CD4-positive, alpha-beta T cell treated with Interleukin-10 for 1 hour (primary cell): ENCODE measurements at places on chromosomes 12 and 14.

DNA sequence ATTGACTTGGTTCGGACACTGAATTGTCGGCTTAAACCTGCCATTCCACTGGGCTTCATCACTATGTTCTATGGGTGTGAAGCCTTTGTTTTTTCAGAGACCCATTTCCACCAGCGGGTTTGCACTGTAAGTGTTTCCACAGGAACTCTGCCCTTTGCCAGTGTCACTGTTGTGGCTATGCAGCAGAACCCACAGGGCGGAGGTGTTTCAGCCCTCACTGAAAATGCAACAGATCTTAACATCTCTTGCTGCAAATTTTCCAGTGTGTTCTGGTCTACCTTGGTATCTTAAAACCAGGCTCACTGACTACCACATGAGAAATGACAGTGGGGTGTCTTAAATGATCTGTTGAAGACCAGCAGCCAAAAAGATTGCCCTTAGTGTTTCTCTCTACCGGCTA is 21.1 kb downstream of the PRKCH start:
- DNase-seq, result peak; percentile 88

GRCh38 chr12:123908884-123909725 is 63.5 kb downstream of the CCDC92 start:
- DNase-seq, result no peak

- DNase-seq, result peak; percentile 25
Measured at GRCh38 chr12:62640910-62641448, 174.4 kb downstream of the MON2 start.

DNA sequence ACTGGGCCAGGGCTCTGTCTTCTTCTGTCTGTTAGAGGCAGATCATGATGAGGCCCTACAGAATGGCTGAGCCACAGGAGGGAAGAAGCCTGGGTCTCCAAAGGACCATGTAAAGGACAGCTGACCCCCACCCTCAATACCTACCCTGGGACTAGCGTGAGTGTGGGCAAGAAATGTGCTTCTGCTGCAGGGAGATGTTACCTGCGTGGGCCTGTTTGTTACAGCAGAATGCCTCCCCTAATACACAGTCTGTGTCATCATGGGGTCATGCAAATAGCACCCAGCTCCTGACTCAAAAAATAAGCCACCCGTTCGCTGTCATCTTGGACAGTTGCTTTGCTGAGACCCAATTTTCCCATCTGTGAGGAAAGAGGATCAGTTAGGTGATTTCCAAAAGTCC is 90.6 kb downstream of the CALM1 start:
- no peak for DNase-seq

DNA sequence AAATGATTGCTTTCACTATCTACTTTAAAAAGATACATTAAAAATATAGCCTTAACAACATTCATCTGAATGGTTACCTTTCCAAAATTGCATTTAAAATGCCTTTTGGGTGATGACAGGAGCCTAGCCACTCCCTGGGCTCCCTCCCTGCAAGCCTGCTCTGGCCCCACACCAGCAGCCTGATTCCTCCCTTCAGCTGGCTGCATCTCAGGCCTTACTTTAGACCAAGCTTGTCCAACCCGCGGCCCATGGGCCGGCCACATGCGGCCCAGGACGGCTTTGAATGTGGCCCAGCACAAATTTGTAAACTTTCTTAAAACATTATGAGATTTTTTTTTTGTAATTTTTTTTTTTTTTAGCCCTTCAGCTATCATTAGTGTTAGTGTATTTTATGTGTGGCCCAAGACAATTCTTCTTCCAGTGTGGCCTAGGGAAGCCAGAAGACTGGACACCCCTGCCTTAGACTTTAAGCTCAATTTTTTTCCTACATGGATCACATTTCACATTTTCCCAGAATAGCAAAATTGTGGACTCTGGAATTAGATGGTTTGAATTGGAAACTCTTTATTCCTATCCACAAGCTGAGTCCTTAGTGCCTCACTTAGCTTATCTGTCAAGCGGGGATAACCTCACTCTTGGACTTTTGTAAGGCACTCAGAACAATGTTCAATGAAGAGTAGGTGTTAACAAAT is 124.4 kb downstream of the MYRFL start:
- no peak for DNase-seq

- DNase-seq, result no peak
Measured at GRCh38 chr14:95452176-95452892, 64.1 kb downstream of the SYNE3 start.

- no peak for DNase-seq
Measured at GRCh38 chr12:130280231-130280630, 57.5 kb upstream of the PIWIL1 start.

DNA sequence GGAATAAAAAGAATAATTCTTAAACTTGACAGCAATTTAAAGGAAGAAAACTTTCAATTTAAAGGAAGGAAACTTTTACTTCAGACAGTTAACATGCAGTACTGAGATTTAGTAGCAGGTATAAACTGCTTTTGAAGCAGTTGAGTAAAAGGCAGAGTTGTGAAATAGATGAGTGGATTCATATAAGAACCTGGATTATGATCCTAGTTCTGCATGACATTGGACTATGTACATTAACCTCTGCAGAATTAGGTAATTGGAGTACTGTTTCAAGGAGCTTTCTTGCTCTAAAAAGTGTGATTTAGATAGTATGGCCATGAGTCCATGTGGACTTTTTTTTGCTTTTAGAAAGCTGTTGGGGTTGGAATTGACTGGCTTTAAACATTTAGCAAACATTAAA is 29.7 kb downstream of the ATP2A2 start:
- DNase-seq, result no peak

DNA sequence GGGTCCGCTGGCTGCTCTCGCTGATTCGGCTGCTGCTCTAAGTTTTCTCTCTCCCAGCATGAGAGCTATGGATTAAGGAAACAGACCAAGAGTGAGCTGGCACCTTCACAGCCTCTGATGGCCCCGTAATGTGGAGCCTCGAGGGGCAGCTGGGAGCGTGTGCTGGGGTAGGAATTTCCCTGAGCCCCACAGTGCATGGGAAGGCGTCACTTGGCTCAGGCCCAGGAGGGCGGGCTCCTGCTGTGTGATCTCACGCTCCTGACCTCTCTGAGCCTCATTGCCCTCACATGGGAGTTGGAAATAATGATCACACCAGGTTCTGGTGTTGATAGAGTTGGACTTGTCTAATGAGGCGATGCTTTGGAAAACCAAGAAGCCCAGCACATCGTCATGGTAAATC is 238.6 kb upstream of the CRY1 start:
- no peak for DNase-seq

DNA sequence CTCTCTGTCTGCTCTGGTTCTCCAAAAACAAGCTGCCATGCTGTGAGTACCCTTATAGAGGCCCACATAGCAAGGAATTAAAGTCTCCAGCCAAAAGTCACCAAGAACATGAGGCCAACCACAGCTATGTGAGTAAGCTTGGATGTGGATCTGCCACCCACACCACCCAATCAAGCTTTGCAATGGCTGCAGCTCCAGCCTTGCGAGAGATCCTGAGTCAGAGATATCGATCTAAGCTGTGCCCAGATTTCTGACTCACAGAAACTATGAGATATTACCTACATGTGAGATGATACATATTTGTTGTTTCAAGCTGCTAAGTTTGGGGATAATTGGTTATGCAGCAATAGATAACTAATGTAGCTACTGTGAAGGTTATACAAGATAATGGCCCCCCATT is 15.5 kb upstream of the TMEM233 start:
- no peak for DNase-seq

- peak; percentile 55 for DNase-seq
Measured at GRCh38 chr12:109927622-109928021, 27.5 kb downstream of the TCHP start.

GRCh38 chr14:92589213-92589852 is 75.8 kb downstream of the RIN3 start:
- DNase-seq, result no peak

GRCh38 chr12:132206046-132206434 is 61.8 kb downstream of the NOC4L start:
- no peak for DNase-seq

DNA sequence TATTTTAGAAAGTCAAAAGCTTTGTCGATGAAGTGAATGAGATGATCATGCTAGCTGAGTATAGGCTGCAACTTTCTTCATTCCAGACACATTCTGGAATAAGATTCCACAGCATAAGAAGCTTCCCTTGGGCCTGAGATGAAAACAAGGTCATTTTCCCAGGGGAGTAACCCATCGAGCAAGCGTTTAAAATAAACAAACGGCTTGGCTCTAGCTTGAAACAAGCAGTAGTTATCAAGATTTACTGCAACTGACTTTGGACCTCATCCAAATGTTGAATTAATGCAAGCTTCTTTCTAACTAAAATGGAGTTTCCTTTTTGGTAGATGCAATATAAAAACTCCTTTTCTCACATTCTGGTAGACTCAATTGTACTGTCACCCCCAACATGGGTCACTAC is 23.0 kb downstream of the KCNJ8 start:
- DNase-seq, result no peak

- DNase-seq, result no peak
Measured at GRCh38 chr12:91620992-91621391, 438.4 kb upstream of the DCN start.

DNA sequence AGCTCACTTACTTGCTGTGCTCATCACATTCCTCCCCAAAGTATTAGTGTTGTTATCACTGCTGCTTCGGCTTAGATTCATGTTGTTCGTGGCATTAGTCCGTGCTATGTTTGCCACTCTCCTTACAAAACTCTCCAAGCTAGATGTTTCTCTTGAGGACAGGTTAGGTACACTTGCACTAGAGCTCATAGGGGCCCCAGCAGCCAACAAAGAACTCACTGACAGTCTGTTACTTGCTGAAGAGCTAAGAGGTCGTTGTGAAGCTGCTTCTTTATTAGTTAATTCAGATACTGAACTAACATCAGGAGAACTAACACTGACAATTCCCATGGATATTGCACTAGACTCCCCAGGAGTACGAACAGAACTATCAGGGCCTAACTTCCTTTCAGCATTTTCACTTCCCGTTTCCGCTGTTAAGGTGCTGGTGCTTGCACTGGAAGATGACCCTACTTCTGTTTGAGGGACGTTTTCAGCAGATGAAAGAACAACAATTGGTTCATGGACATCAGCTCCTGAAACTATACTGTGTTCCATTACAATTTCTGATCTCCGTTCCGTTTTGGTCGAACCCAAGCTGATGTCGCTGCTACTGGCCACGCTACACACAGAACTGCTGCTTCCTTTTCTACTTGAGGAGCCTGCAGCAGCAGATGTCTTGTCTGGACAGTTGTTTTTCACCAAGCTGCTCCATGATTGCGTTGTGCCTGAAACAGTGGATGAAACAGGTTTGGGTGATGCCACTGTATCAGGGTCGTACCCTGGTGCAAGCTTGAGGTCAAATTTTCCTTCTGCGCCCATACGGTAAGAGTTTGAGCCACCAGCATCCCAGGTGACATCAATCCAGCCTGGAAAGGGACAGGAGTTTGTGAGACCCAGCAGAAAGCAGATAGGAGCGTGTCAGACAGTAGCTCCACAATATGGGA is 78.7 kb downstream of the HECTD1 start:
- no peak for DNase-seq

DNA sequence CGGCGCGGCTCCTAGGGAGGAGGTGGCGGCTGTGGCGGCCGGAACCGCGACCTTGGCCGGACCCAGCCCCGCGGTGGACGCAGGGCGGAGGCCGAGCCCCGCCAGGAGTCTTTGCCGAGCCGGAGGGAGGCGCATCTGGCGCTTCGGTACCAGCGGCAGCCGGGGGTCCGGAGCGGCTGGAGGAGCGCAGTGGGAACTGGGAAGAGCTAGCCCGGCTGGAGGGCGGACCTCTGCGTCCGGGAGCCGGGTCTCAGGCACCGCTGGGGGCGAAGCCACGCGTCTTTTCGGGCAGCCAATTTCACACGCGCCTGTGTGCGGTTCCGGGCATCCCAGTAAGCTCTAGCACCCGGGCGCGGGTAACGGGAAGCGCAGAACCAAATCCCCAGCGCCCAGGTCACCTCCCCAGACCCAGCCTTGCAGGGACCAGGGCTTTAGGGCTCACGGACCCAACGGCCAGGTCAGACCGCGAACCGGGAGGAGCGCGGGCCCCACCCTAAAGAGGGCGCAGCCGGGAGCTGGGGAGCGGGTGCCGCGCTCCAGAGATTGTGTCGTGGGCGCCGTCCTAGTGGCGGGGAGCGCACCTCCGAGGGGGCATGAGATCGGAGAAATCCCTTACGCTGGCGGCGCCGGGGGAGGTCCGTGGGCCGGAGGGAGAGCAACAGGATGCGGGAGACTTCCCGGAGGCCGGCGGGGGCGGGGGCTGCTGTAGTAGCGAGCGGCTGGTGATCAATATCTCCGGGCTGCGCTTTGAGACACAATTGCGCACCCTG is 89.4 kb downstream of the GALNT8 start:
- DNase-seq, result peak; percentile 11

DNA sequence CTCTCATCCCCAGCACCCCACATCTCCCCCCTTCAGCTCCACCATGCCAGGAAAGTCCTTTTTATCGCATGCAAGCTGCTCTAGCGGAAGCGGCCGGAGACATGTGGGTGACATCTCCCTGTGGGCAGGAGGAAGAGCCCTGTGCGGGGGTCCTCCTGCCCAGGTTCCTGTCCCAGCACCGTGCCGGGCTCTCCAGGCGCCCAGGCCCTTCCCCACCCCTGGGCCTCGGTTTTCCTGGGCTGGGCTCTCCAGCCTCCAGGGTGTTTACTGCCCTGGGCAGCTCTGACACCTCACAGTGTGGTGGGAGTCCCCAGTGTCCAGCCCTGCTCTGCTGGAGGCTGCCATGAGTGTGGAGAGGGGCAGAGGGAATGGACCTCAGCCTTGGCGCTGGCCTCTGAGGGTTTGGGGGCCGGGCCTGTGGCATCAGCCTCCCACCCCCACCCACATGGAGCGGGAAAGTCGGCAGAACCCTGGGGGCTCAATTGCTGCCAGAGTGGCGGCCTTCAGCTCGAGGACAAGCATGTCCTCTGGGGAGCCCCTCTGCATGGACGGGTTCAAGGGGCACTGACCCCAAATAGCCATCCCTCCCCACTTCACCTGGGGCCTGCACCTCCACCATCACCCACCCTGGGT is 16.9 kb downstream of the ASPG start:
- DNase-seq, result no peak

- DNase-seq, result no peak
Measured at GRCh38 chr12:54549774-54550451, 512 bp downstream of the PDE1B start.

GRCh38 chr14:61515436-61516117 is 179.7 kb upstream of the HIF1A start:
- DNase-seq, result no peak

DNA sequence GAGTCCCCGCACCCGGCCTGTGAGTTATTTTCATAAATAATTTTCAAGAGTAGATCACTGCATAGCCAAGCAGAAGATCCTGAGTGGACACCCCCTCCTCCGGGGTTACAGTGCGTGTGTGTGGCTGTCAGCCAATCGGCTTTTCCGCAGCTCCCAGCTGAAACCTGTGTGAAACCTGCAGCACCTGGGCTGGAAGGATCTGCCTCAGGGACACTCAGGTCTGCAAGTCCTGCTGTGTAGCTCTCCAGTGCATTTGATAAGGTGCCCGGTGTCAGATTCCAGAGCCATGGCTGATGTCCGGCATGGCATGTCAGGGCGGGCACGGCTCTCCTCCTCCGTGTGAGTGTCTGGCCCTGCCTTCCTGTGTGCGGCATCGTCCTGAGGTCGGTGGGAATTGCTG is 124.8 kb downstream of the GLT1D1 start:
- DNase-seq, result no peak
